ENCODE measurements at places on chromosomes 1 and 21. TPM values are rescaled to one million over a fixed set of nuclear protein-coding genes. Genes with fewer than 3 reads are reported as not detected.

DNA sequence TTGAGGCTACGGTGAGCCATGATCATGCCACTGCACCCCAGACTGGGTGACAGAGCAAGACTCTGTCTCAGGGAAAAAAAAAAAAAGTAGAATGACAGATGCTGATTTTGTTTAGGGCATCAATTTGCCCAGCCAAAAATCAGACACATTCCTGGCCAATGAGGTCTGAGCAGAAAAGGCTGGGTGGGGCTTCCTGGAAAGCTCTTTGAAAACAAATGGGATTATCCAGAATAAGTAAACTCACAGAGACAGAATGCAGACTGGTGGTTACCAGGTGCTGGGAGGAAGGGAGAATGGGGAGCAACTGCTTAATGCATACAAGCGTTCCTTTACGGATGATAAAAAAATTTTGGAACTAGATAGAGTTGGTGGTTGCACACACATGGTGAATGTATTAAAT, 10.1 kb upstream of the CITED4 start:
- no peak for DNase-seq

SPOCD1 gene
- total RNA-seq = 23.0 TPM

DNA sequence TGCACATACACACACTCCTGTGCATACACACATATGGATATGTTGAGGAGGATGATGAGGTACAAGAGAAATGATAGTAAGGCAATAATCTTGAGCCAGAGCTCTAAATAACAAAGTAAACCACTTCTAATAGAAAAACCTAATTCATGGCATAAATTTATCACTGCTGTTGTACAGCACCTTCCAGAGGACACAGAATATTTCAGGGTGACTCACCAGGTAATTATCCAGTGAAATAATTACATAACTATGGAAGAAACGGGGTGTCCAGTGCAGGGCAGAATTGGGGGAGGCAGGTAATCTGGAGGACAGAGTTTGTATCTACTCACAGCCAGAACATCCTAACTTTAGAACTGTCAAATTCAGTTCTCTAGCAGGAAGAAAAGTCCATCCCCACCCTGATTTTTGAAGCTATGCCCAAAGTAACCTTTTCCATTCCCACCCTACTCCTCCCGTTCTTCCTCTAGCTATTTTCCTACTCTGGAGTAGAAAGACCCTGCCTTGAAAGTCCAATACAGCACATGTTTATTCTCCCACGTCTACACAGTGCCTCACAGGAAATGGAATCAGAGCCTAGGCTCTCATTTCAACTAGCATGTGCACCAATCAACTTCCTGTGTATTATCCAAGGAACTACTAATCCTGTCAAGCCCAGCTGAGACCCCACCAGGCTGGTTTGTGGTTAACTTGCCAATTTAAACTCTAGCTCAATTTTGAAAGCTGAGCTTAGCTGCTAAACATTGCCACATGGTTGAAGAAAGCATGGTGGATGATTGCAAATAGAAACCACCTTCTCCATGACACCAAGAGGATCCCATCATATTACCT, 96.6 kb downstream of the PTPN14 start:
- DNase-seq = no peak

PTPN14 gene
- 36.9 TPM for total RNA-seq

GRCh38 chr1:37478890-37479254, 4.5 kb downstream of the ZC3H12A start:
- peak; percentile 58 for DNase-seq

POU3F1 gene
- total RNA-seq = 0.28 TPM

DNA sequence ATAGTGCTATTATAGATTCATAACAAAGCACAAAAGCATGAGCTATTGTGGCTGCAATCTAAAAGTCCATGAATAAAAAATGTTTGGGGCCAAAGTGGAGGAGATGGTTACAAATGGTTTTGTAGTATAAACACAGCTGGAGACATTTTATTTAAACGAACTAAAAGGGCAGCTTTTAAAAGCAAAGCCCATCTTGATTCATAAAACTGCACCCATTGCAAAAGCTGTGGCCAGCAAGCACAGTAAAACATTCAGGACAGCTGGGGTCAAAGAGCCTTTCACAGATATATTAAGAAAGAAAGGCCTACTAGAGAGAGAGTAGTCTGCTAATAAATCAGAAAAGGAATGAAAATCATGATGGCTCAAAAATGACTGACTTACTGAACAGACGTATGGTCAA, 520.8 kb downstream of the NUF2 start:
- DNase-seq = no peak

GRIK3 gene
- 0.23 TPM for total RNA-seq

AGO1 gene
- 25.3 TPM for total RNA-seq

WNT9A gene
- total RNA-seq = 2.7 TPM

INKA2 gene
- 12.4 TPM for total RNA-seq
